ENCODE measurements at places on chromosomes 5 and 9.

DNA sequence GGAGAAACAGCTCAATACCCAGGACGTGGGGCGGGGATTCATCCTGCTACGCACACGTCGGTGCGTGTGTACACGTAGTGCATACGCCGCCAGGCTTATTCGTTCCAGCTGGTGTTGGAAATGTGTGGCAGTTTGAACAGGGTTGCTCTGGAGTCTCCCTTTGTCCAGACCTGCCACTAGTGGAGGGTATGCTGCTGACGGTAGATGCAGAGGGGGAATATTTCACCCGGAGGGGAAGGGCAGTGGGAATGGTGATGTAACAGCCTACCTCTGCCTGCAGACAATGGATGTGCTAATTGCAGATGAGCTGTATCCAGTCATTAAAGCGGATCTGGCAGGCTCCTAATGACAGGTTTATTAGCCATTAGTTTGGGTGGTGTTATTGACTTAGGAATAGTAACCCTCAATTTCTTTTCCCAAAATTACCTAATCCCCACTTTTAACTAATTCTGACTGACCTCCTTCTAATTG, 142.7 kb downstream of the PAX5 start:
- peak; percentile 93 for DNase-seq

DNA sequence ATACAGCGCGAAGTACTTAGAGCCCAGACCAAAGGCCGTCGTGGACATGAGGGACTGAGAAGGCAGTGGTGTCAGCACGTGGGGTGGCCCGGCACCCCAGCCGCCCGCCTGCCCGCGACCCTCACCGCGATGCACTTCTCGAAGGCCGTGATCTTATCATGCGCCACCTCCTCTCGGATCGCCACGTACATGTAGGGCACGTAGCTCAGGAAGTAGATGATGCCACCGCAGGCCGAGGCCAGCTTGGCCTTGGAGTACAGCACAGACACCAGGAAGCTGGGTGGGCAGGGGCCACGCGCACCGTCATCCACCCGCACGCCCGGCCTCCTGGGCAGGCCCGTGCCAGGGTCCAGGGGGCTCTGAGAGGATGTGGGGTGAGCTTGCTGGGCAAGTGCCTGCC, 11.0 kb downstream of the ABCA2 start:
- no peak for DNase-seq

- no peak for DNase-seq
These were observed 344.8 kb downstream of the ARRDC3 start for GRCh38 chr5:91038180-91038808.

- DNase-seq: no peak
These were observed 11.3 kb upstream of the CDH6 start for GRCh38 chr5:31182136-31182535.

DNA sequence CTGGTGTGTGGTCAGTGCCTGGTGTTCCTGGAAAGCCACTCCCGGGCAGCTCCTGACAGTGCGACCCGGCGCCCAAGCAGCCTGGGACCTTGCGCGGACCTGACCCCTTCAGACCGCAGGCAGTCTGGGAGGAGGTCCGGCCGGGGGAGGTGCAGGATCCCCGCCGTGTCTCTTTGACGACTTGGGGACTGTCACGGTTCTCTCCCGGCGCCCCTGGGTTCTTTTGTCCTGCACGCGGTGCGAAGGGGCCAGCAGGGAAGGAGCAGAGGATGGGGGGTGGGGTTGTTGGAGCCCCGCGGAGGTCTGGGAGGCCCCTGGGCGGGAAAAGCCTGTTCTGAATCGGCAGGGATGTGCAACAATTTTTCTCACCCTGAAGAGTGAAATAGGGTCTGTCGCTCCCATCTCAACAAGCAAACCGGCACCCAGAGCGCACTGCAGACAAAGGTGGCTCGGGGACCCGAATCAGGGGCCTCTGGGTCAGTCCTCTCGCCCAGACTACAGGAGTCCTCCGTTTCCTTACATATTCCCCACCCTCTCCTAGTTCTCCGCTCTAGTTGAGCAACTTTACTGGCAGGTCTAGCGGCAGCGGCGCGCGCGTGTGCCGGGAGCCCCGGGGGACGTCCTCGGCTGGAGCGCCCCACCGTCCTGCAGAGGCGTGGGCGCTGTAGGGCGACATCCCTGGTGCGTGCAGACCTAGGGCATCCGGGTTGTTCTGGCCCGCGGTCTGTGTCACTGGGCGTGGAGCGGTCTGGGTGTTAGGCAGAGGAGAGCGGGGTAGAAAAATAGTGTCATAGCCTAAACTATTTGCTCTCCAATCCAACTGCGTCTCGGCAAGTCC, 1.2 kb downstream of the VCAN start:
- no peak for DNase-seq

DNA sequence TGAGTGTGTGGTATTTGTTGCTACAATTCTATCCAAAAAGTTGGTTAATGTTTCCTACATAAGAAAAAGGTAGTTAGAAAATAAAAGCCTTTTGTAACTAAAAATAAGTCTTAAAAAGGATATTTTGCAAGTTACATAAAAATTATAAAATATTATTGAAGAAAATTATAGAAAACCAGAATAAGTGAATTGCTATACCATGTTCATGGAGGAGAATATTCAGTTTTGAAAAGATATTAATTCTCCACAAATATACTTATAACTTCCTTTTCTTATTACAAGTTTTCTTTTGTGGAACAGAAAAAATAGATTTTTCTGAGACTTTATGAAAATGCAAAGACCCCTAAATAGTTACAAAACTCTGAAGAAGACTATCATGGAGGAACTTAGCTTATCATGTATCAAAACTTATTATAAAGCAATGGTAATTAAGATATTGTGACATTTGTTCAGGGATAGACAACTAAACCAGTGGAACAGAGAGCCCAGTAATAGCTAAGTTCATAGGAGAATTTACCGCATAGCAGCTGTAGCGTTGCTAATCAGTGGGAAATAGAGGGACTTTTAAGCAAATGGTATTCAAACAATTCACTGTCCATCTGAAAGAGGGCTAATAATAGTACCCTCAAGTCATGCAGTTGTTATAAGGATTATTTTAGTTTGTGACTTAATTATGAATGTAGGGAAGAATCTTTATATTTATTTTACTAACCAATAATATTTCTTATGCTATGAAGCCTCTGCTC, 515.2 kb upstream of the ZNF608 start:
- no peak for DNase-seq

Measured in NCI-H146 (cell line).